ENCODE measurements at places on chromosomes 3 and 15. TPM values are rescaled to one million over a fixed set of nuclear protein-coding genes. Genes with fewer than 3 reads are reported as not detected.

DNA sequence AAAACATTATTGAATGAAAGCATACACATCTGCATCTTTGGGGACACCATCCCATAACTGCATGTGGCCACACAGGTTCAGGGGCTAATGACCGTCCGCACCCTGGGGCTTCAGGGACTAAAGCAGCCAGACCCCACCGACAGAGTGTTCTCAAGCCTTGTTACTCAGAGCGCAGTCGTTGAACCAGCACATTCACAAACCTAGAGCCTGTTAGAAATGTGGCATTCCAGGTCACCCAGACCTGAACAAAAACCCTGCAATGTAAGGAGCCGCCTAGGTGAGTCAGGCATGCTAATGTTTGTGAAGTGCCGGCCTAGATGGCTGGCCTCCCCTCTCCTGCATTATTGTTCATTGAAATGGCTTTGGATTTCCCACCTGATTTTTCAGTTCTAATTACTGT lies 52.3 kb upstream of the HACD2 start:
- no peak for DNase-seq

GRCh38 chr15:39247574-39247973 lies 333.3 kb upstream of the THBS1 start:
- no peak for DNase-seq

GRCh38 chr3:20097015-20097414 lies 56.8 kb downstream of the KAT2B start:
- peak; percentile 58 for DNase-seq

GRCh38 chr3:45647148-45647619 lies 42.0 kb upstream of the SACM1L start:
- peak; percentile 47 for DNase-seq

- no peak for DNase-seq
These were observed 123.7 kb downstream of the RBPMS2 start for GRCh38 chr15:64651601-64652191.

DNA sequence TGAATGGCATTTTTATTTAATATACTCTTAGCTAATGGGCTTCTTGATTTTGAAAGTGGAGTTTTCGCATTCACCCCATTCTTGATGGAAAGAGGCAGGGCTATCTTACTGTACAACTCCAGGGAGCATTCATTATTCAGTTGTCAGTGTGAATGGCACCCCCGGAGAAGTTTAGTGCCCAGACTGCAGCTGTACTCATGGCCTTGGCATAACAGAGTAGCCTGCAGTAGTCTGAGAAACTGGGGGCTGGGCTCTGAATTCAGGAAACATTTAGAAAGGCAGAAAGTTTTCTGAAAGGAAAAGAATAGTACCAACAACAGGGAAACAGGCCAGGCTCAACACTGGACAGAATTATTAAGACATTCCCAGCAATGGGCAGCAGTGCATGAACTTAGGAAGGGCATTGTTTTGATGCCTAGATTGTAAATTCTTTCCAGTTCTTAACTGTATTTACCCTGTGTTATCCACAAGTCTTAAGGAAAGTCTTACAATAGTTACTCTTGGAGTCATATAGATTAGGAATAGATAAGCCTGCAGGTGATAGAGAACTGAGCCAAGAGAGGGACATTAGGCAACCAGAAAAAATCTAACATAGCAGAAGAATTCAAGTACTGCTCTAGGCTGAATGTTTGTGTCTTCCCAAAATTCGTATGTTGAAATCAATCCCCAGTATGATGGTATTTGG lies 44.4 kb downstream of the TIPARP start:
- DNase-seq = no peak

Gene MRPS11
- 42.7 TPM for polyA plus RNA-seq

Gene GOLGA6B
- not detected for polyA plus RNA-seq

Measured in hindlimb muscle (tissue), 1 donor.